ENCODE measurements at places on chromosomes 7 and 10.

- no peak for DNase-seq
Measured at GRCh38 chr7:129778770-129779601, 167.5 kb downstream of the NRF1 start.

DNA sequence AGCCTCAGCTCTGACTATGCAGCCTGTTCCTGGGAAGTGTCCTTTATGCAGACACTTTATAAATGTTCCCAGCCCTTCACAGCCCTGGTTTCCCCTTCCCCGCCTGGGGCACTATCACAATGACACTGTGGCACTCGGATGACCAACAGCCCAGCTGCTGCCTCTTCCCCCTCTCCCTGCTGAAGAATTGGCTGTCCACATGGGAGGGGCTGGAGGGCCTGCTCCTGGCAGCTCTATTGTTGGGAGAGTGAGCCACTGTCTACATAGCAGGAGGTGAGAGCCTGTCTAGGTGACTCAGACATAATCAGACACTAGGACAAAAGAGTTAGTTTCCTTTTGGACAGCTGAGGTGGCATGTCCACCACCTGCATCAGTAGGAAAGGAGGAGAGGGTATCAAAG is 437.5 kb downstream of the PLXNA4 start:
- no peak for DNase-seq

- no peak for DNase-seq
Measured at GRCh38 chr7:142883571-142884285, 1.8 kb downstream of the TRPV6 start.

DNA sequence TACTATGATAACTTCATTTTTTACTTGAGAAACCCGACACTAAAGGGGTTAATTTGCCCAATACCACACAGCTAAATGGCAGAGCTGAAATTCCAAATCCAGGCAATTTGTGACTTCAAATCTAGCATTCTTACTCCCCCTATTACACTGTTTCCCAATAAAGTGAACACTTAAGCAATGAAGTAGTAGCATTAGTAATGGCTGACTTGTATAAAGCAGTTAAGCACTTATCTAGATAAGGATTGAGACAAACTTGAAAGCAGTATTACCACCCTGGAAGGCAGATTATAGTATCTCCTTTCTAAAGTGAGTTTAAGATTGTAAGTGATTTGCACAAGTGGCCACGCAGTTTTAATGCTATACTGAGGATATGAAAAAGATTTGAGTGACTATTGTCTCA is 39.3 kb downstream of the WASL start:
- DNase-seq: no peak

DNA sequence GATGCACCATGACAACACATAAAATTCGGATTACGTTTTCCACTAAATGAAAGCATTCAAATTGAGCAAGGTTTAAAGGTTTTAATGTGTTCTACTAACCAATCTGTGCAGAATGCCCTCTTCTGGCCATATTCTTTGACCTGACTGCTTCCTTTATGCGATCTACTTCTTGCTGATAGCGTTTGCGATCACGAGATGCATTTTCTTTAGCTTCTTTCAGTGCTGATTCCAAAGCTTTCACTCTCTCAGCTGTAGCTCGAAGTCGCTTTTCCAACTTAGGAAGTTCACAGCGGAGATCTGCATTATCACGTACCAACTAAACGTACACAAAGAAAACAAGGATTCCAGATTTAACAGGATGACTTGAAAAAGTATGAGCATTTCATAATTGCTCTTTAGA is 39.2 kb downstream of the KIF5B start:
- DNase-seq: no peak
